ENCODE measurements at places on chromosomes 2 and 18.

- DNase-seq = no peak
These were observed 26.5 kb downstream of the WDR35 start for GRCh38 chr2:19963386-19963785.

DNA sequence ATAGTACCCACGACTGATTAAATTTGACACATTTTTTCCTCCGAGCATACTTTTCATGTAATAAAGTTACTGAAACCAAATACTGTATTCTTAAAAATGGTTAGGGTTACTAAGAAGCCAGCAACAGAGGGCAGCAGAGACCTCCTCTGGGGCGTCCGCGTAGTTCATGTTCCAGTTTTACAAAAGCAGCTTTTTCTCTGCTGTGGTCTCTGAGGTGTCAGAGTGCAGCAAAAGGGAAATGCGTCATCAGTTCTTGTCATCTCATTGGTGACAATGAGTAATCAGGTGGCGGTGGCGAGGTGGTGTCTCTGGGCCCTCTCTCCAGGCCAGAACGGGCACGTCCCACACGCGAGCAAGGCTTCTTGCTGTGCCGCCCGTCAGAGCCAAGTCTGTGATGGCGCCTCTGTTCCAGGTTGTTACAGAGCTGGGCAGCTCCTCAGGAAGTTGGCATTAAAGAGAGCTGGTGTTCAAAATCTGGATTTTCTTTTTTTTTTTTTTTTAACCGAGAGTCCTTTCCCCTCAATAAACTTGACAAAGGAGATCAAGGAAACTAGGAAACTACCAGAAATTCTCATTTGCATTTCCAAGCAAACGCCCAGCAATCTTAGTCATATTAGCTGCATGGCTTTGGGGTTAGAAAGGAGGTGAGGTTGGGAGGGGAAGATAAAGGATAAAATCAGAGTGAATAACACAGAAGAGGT lies 98.6 kb upstream of the BZW1 start:
- peak; percentile 95 for DNase-seq

- no peak for DNase-seq
These were observed 47.4 kb upstream of the SIX3 start for GRCh38 chr2:44894058-44894457.

GRCh38 chr2:221747289-221747972 lies 175.3 kb upstream of the EPHA4 start:
- no peak for DNase-seq

DNA sequence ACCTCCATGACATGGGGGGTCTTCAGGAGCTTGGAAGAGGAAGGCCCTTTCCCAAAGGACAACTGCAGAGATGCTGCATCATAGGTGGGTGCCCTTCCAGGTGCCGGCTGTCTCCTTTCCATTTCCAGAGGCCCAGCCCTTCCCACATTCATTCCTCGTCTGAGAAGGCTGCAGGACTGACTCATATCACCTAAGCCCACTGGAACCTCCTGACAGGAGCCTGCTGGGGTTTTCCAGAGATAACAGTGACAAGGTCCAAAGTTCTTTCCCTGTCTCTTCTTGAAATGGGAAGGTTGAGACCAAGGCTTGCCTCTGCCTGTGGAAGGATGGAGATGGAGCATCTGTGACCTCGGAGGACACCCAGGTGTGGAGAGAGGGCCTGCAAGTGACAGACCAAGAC lies 3.6 kb upstream of the PRSS56 start:
- no peak for DNase-seq

DNA sequence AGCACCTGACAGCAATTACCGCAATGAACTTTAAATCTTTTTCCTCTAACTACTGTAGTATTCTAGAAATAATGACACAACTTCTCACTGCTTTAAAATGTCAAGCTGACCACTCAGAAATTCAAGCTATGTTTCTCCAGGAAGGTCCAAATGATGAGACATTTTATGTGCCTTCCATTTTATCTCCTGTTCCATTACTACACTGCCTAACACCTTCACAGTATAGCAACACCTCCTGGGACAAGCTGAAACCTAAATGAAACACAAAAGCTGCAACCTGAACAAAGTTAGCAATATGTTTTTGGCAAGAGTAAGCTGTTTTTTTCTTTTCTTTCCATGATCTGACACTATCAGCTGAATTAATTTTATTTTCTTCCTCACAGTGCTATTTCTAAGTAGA lies 81.9 kb downstream of the IKZF2 start:
- DNase-seq = peak; percentile 17

GRCh38 chr18:45733535-45733934 lies 9.6 kb downstream of the SLC14A1 start:
- DNase-seq = no peak
